Central memory CD4-positive, alpha-beta T cell (primary cell): ENCODE measurements at places on chromosomes 13 and 19.

DNA sequence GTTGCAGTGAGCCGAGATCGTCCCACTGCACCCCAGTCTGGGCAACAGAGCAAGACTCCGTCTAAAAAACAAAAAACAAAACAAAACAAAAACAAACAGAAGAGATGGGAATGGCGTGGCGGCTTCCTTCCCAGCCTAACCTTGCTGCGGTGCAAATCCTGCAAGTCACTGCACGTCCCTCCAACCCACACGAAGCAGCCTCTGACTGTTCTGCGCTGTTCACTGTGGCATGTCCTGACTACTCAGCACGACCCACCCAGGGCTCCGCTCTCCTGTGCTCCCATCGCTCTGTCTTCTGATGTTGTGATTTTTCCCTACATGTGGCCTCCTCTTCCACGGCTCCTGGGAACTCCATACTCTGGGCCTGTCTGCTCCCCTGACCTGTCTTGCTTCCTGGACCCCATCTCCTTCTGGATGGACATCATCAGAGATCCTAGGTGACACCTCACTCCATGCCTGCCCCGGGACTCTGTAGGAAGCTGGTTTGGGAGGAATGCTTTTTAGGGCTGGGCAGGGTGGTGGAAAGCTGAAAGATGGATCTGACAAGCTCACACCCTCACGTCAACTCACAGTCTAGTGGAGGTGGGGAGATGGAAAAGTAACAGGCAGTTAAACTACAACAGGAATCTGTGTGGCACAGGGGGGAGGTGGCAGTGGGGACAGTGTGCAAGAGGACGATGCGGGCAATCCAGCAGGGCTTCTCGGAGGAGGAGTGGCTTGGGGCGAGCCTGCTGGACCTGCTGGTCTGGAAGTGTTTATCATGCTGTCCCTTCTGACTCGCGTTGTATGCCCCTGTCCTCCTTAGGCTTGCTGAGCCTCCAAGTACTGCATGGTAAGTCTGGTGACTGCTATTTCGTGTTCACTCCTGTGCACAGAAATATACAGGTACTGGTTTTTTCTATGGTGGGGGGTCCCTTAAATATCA is 18.8 kb downstream of the ZSCAN5A start:
- DNase-seq: no peak

GRCh38 chr19:41720103-41720502 is 11.7 kb downstream of the CEACAM5 start:
- DNase-seq: no peak

DNA sequence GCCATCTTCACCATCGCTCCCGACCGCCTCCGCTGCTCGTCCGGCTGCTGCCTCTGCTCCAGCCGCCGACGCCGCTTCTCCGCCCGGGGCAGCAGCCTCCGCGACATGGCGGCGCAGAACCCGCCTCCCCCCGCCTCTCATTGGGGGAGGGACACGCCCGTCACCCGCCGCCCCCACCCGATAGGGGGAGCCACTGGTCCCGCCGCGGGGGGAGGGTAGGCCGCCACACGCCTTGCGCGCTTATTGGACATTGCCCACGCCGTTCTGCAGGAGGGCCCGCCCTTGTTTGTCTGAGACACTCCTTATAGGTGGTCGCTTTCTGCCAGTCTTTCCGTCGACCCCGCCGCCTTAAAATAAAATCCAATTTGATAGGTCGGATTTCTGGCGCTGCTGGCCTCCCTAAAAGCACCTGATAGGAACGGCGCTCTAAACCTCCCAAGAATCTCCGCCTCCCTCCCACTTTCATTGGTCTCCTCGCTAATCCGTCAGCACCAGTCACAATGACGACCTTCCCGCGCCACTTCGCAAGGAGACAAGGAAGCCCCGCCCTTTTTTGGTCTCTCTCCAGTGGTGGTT is at the start of gene HNRNPL:
Gene HNRNPL, minus strand, starts transcription at position 127 of the 576 bp plus-strand sequence. Its CDS starts 20 bp downstream, at position 107.
- DNase-seq: no peak

DNA sequence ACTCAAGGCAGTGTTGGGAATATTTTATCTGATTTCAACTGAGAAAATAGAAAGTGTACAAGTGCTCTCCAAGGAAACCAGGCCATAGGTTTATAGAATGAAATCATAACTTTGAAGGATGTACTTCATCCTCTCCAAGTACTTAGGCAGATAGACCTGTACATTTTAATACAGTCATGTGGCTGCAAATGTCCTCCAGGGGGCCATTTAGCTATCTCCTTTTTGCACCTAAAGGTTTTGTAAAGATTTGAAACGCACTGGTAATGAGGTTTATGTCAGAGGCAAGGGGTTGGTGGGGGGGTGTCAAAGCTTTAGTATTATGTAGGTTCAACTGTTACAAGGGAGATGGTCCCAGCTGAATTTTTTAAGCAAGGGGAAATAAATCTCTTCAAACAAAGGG is 364.4 kb downstream of the DCT start:
- no peak for DNase-seq

DNA sequence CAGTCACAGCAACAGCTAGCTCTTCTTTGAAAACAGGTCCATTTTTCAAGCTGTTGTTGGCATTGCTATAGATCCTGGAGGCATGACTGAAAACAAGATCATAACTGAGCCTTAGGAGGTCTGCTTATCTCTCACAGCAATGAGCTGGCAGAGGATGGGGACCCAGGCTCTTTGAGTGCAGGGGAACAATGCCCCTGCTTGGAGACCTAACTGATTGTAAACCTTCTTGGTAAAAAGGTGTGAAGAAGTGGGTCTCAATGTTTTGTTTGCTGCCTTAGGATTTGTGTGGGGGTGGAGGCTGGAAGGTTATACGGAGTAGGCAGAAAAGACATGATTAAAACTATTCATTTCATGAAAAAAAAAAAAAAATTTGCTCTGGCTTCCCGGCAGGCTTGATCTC is 94.6 kb downstream of the EFNB2 start:
- no peak for DNase-seq

GRCh38 chr13:106220211-106220610 is 315.3 kb downstream of the EFNB2 start:
- DNase-seq: no peak

GRCh38 chr19:1526979-1527649 is 3.2 kb downstream of the PLK5 start:
- DNase-seq: no peak

DNA sequence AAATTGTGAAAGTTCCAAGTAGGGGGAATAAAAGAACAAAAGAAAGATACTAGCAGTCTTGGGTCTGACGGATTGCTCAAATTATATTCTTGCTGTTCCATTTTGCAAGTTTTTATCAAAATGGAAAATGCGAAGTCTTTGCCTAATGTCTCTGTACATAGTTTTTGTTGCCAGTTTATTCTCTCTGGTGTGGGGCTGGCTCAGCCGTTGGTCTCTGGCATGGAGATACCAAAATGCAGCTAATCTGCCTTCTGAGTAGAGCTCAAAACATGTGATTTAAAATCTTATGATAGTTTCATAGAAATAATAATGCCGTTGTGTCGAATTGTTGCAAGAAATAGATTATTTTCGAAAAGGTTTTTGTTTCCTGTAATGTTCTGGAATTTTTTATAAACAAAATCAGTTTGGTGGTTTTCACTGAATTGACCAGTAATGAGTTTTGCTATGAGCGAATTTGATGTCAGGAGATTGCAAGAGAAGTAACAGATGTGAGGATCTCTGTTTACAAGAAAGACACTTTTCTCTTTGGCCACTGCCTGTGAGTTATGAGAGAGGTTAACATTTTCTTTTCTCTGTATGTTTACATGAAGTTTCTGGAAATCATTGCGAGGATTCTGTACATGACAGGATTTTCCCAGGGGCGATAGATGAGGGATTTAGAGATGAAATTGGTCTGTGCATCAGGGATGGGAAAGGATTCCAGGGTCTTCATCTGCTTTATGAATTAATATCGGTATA is 147.0 kb downstream of the DCT start:
- DNase-seq: no peak
